ENCODE measurements at places on chromosomes 7 and 10.

DNA sequence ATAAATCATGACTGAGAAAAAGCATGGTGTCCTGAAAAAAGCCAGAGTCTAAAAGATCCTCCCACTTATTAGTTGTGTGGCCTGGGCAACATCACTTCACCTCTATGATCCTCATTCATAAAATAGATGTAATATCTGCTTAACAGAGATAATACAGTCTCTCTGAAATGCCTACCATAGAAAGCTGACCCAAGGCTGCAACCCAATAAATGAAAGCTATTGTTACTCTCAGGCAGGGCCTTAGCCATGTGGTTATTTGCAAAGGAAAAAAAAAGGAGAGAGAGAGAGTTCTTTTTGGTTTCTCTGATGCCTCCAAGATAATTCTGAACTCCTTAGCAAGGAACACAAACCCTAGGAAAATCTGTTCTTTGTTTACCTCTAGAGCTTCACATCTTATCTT lies 7.9 kb downstream of the FAM13C start:
- no peak for DNase-seq
- H3K36me3 ChIP-seq: no peaks in the 10 kb centered on the region
- H3K4me3 ChIP-seq: no peak overlapping the region
- H3K27ac ChIP-seq: no peak overlapping the region
- H3K27me3 ChIP-seq: peaks cover 4% of the 10 kb centered on the region

- no peak overlapping the region for H3K4me3 ChIP-seq
- no peaks in the 10 kb centered on the region for H3K27me3 ChIP-seq
- no peaks in the 10 kb centered on the region for H3K4me1 ChIP-seq
- no peak overlapping the region for H3K27ac ChIP-seq
- no peak for DNase-seq
These were observed 13.1 kb upstream of the GPER1 start for GRCh38 chr7:1074593-1075431.

DNA sequence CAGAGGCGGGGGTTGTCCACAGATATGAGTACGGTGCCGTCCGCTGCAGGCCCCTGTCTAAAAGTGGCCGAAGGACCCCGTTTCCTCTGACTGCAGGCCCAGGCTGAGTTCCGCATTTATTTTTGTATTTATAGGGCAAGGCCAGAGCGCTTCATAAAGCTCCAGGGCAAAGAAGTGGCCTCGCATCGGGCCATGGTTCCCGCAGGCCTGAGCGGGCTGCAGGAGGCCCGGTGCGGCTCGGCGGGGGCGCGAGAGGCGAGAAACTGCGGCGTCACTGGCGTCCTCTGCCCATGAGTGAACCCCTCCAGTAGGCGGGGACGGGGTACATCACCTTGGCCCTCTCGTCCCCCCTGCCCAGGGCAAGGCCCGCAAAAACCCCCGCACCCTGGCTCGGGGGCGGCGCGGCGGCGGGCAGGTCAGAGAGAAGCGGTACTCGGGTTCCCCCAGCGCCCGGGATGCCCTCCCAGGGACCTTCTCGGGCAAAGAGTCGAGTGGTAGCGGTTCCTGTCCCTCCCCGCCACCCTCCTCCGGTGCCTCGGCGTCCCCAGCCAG lies 355.7 kb downstream of the DNAJB6 start:
- no peak overlapping the region for H3K27ac ChIP-seq
- peaks cover 8% of the 10 kb centered on the region for H3K4me1 ChIP-seq
- peaks cover 56% of the 10 kb centered on the region for H3K27me3 ChIP-seq
- no peak overlapping the region for H3K4me3 ChIP-seq

GRCh38 chr7:81725812-81726127 lies 44.1 kb downstream of the HGF start:
- no peaks in the 10 kb centered on the region for H3K36me3 ChIP-seq
- H3K27ac ChIP-seq: no peak overlapping the region
- no peak overlapping the region for H3K4me3 ChIP-seq
- no peaks in the 10 kb centered on the region for H3K4me1 ChIP-seq
- H3K27me3 ChIP-seq: no peaks in the 10 kb centered on the region

GRCh38 chr7:92988051-92988450 lies 129.7 kb downstream of the SAMD9 start:
- no peak for DNase-seq
- H3K4me1 ChIP-seq: no peaks in the 10 kb centered on the region
- no peak overlapping the region for H3K27ac ChIP-seq
- peaks cover 10% of the 10 kb centered on the region for H3K27me3 ChIP-seq
- no peak overlapping the region for H3K4me3 ChIP-seq
- peaks cover 2% of the 10 kb centered on the region for H3K36me3 ChIP-seq

- no peak overlapping the region for H3K4me3 ChIP-seq
- no peak overlapping the region for H3K27ac ChIP-seq
- peaks cover 43% of the 10 kb centered on the region for H3K27me3 ChIP-seq
These were observed 3.3 kb downstream of the PLXDC2 start for GRCh38 chr10:19819419-19820033.

DNA sequence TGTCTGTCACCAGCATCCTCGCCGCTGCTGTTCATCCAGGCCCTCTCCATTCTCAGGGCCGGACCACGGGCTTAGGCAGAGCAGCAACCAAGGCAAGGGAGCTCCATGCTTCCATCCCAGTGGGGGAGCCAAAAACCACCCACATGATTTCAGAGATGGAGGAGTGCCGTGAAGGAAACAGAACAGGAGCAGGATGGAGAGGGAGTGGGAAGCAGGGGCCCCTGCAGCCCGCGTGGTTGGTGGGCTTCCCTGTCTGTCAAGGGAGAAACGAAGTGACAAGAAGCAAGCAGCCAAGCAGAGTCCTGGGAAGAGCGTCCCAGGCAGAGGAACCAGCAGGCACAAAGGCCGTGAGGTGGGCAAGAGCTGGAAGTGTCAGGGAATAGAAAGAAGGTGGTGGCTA lies 95.7 kb downstream of the SLIT1 start:
- H3K36me3 ChIP-seq: no peaks in the 10 kb centered on the region
- H3K27ac ChIP-seq: no peak overlapping the region
- no peak overlapping the region for H3K4me3 ChIP-seq
- no peak for DNase-seq

DNA sequence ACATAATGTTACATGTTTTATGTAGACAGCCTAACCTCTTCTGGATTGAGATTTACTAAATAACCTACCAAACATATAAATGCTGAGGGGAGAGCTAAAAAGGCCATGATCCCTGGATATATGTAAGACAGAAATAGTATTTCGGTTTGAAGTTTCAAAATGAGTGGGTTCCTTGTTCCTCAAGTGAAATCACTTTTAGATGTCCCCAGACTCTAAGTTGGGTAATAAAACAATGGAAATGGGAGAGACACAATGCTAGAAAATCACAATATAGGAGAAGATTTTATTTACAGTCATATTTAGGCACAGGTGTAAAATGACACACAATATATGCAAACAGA lies 56.5 kb downstream of the SHTN1 start:
- H3K27me3 ChIP-seq: peaks cover 13% of the 10 kb centered on the region
- no peaks in the 10 kb centered on the region for H3K4me1 ChIP-seq
- no peak for DNase-seq
- no peaks in the 10 kb centered on the region for H3K36me3 ChIP-seq
- no peak overlapping the region for H3K27ac ChIP-seq

DNA sequence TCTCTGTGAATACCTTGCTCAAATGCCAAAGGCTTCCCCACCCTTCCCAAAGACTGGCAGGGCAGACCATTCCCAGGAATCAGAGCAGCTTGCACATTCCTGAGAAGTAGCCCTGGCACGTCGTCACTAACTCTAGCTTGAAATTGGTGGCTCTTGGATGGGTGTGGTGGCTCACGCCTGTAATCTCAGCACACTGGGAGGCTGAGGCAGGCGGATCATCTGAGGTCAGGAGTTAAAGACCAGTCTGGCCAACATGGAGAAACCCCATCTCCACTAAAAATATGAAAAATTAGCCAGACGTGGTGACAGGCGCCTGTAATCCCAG lies 108.2 kb upstream of the MPP7 start:
- peaks cover 17% of the 10 kb centered on the region for H3K27me3 ChIP-seq
- H3K36me3 ChIP-seq: no peaks in the 10 kb centered on the region
- DNase-seq: no peak
- no peak overlapping the region for H3K27ac ChIP-seq
- peaks cover 13% of the 10 kb centered on the region for H3K4me1 ChIP-seq

GRCh38 chr7:74051629-74052410 lies 23.8 kb downstream of the ELN start:
- H3K4me1 ChIP-seq: no peaks in the 10 kb centered on the region
- H3K27me3 ChIP-seq: peaks cover 4% of the 10 kb centered on the region
- H3K36me3 ChIP-seq: no peaks in the 10 kb centered on the region
- no peak for DNase-seq
- no peak overlapping the region for H3K4me3 ChIP-seq
- no peak overlapping the region for H3K27ac ChIP-seq

- H3K4me1 ChIP-seq: no peaks in the 10 kb centered on the region
- H3K4me3 ChIP-seq: no peak overlapping the region
- no peak for DNase-seq
These were observed 1221.8 kb downstream of the TYW1 start for GRCh38 chr7:68218461-68218860.

DNA sequence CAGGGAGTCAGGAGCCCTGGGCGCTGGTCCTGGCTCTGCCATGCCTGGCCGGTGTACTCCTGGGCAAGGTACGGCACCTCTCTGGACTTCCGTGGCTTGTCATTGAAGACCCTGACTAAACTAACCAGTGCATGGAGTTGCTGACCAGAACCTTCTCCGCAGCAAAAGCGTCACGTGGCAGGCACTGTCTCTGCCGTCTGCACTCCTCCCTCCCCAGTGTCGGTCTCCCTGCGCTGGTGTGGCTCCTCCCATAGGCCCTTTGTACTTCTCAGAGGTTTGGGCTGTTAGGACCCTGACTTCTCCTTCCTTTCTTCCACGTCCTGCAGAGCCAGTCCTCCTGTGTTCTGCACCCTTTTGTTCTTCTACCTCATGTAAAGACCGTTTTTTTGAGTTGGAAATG lies 100.6 kb upstream of the CREB5 start:
- H3K4me1 ChIP-seq: peaks cover 3% of the 10 kb centered on the region
- no peaks in the 10 kb centered on the region for H3K36me3 ChIP-seq
- H3K27me3 ChIP-seq: peaks cover 45% of the 10 kb centered on the region
- H3K27ac ChIP-seq: no peak overlapping the region

DNA sequence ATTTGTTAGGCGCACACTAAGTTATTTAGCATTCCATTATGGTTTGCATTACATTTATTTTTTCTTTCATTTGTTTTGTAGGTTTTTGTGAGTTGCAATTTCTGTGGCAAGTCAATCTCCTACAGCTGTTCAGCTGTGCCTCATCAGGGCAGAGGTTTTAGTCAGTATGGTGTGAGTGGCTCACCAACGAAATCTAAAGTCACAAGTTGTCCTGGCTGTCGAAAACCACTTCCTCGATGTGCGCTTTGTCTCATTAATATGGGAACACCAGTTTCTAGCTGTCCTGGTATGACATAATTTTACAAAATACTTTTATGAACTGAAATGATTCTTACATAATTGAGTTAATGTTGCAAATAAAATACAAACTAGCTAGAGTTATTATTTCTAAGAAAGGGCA lies 29.5 kb downstream of the MIOS start:
- no peak overlapping the region for H3K27ac ChIP-seq
- H3K4me1 ChIP-seq: no peaks in the 10 kb centered on the region
- H3K36me3 ChIP-seq: peaks cover 32% of the 10 kb centered on the region
- no peak for DNase-seq

- no peak for DNase-seq
- H3K27ac ChIP-seq: no peak overlapping the region
- no peaks in the 10 kb centered on the region for H3K36me3 ChIP-seq
- peaks cover 2% of the 10 kb centered on the region for H3K27me3 ChIP-seq
- H3K4me3 ChIP-seq: no peak overlapping the region
These were observed 188.6 kb downstream of the AUTS2 start for GRCh38 chr7:69786730-69787395.

- no peak for DNase-seq
- no peak overlapping the region for H3K4me3 ChIP-seq
- H3K36me3 ChIP-seq: no peaks in the 10 kb centered on the region
These were observed 19.0 kb downstream of the HKDC1 start for GRCh38 chr10:69239136-69239535.

- no peaks in the 10 kb centered on the region for H3K36me3 ChIP-seq
- H3K4me3 ChIP-seq: no peak overlapping the region
- DNase-seq: no peak
- H3K27ac ChIP-seq: no peak overlapping the region
These were observed 650.5 kb upstream of the SORCS1 start for GRCh38 chr10:107814865-107815487.

- H3K27me3 ChIP-seq: no peaks in the 10 kb centered on the region
- H3K4me3 ChIP-seq: no peak overlapping the region
- H3K4me1 ChIP-seq: no peaks in the 10 kb centered on the region
- no peaks in the 10 kb centered on the region for H3K36me3 ChIP-seq
- no peak overlapping the region for H3K27ac ChIP-seq
These were observed 72.2 kb upstream of the EEPD1 start for GRCh38 chr7:36080843-36081242.

GRCh38 chr7:2260820-2261219 lies 18.8 kb downstream of the NUDT1 start:
- H3K4me1 ChIP-seq: peaks cover 14% of the 10 kb centered on the region
- no peak overlapping the region for H3K27ac ChIP-seq
- H3K27me3 ChIP-seq: no peaks in the 10 kb centered on the region
- no peak for DNase-seq

GRCh38 chr10:126893206-126893605 lies 12.0 kb upstream of the DOCK1 start:
- no peaks in the 10 kb centered on the region for H3K4me1 ChIP-seq
- H3K36me3 ChIP-seq: no peaks in the 10 kb centered on the region
- no peak overlapping the region for H3K4me3 ChIP-seq

- no peak overlapping the region for H3K4me3 ChIP-seq
- no peak overlapping the region for H3K27ac ChIP-seq
- no peaks in the 10 kb centered on the region for H3K36me3 ChIP-seq
- no peaks in the 10 kb centered on the region for H3K27me3 ChIP-seq
These were observed 440.2 kb downstream of the HTR7 start for GRCh38 chr10:90417476-90418210.

DNA sequence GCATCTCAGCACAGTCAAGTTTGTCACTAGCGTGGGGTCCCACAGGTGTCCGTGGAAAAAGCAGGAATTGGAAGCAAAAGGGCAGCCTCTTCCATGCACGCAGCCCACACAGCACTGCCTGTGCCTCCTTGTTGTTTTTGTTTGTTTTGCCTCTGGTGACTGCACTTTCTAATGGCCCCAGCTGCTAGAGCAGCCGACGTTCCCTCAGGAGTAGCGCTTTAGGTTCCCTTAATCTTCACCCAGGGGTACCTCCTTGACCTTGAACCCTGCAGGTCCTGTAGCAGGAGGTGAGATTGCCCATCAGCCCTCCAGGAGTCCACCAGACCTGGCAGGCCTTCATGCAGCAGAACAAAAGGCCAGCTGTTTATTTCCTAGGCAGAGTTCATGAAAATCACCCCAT lies 210.1 kb downstream of the CACNB2 start:
- H3K27ac ChIP-seq: no peak overlapping the region
- H3K27me3 ChIP-seq: peaks cover 4% of the 10 kb centered on the region
- H3K4me3 ChIP-seq: no peak overlapping the region
- H3K4me1 ChIP-seq: no peaks in the 10 kb centered on the region
- no peak for DNase-seq

DNA sequence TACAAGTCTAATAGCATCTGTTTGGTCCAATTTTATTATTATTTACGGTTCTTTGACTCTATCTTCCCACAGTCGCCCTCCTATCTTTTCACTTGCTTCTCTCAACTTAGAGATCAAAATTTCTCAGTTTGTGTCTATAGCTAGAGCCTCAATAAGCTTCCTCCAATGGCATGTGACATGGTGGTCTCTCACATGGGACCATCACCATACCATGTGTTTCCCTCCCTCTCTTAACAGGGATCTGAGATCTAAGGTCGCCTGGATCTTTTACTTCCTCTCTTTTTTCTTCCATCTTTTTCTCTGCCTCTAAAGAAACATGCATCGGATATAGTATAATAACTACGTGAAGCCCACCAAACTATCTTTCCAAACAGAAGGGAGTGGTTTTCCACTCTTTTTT lies 1.8 kb downstream of the PKD2L1 start:
- no peaks in the 10 kb centered on the region for H3K36me3 ChIP-seq
- peaks cover 14% of the 10 kb centered on the region for H3K4me1 ChIP-seq
- no peaks in the 10 kb centered on the region for H3K27me3 ChIP-seq
- no peak overlapping the region for H3K4me3 ChIP-seq
- no peak overlapping the region for H3K27ac ChIP-seq
- DNase-seq: no peak
